ENCODE measurements at places on chromosomes 5 and 9.

DNA sequence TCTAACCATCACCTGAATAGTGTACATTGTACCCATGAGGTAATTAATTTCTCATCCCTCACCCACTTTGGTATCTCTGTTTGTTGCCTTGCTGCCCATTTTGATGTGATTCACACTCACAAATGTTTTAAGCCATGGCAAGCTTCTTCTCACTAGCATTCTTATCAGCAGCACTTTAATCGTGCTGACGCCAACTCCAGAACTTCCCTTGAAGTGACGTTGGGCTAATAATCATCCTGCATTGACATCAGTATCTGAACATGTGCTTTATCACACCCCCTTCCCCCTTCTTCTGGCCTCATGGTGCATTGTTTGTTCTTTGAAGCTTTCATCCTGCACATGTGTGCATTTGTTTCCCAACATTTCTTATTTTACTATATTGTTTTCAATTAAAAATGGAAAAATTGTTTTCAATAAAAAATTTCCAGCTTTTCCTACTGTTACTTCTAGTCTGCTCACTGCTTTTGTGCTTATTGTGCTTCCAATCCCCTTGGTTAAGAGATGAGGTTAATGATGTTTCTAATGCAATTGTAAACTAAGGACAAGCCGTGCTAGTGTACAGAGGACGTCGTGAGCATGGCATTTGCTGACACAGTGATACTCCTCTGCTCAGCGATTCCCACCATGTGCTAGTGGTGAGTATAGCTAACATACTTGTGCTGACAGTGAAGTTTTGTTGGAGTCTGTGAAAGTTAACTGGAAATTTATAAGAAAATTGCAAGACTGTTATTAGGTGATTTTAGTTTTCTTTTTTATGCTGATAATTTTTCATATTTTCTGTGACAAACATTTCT is 238.5 kb downstream of the KDM4C start:
- DNase-seq = no peak

- no peak for DNase-seq
Measured at GRCh38 chr5:169048181-169049125, 252.5 kb downstream of the SLIT3 start.

DNA sequence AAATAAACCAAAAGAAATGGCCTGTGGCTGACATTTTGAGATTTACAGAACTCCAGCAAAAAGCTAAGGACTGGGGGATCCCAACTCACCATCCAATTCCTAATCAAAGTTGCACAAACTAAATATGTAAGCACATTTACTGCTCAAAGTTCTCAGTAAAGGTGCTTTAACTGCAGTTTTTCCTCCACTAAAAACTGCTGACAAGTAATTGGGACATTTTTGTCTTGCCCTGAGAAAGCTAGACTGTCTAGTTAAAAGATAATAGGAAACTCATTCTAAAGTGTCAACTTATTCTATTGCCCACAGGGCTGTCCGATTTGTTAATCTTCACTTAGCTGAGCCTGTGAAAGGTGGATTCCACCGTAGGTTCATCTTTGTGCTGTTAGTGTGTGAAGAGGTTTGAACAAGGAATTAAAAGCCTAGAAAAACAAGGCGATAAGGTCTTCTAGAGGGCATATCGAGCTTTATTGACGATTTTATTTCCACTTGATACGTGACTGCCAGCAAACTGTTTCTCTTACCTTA is 1.0 kb downstream of the DOCK8 start:
- no peak for DNase-seq

GRCh38 chr9:104448036-104448435 is 56.0 kb upstream of the OR13F1 start:
- DNase-seq = no peak
